ENCODE measurements at places on chromosomes 12 and 14.
A peak's percentile ranks its signal among the peaks of the same experiment; 100 is the strongest.

GRCh38 chr12:92703786-92704185 is 997 bp downstream of the PLEKHG7 start:
- DNase-seq: no peak

DNA sequence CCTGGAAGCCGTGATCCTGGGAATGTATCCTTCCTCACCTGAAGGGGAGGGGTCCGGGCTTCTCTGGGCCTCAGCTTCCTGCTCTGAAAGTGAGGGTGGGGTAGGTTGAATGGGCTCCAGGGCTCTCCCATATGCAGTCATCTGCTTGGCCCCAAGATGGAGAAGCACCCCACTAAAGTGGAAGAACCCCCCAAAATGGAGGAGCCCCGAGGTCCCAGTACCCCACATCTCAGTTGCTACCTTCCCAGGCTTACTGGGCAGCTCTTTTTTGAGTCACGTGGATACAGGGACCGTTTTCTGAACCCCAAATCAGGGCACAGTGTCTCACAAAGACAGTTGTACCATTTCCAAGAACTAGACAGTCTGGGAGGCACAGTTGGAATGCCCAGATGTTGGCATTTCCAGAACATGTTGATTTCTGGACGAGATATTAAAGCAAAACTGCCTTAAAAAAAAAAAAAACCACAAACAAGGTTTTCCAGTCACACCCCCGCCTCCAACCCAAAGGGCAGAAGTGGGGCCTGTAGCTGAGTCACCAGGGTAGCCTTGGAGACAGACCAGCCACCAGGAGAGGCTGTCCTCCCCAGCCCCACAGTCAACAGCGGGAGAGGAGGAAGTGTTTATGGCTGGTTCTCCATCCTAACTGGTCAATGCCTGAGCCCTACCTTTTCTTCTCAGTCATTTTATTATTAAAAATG is 12.1 kb downstream of the VASH1 start:
- DNase-seq: peak; percentile 90

GRCh38 chr12:82144505-82144904 is 213.7 kb downstream of the CCDC59 start:
- peak; percentile 6 for DNase-seq

DNA sequence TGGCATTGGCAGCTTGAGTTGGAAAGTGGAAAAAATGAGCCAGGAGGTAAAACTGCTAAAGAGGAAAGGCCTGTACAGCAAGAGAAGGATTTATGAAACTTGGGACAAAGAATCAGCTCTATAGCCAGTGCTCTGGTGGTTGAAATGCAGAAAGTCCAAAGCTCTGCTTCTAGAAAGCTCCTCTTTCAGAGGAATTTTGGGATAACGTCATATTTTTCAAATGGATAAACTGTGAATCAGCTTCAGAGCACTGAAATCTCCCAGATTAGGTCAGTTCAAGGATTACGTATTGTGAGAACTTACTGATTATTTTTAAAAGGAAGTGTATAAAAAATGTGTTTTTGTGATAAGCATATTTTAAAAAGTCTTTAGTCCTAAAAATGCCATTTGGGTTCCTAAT is 203.1 kb upstream of the CNOT2 start:
- no peak for DNase-seq

GRCh38 chr12:98274430-98275130 is 240.8 kb upstream of the TMPO start:
- no peak for DNase-seq

DNA sequence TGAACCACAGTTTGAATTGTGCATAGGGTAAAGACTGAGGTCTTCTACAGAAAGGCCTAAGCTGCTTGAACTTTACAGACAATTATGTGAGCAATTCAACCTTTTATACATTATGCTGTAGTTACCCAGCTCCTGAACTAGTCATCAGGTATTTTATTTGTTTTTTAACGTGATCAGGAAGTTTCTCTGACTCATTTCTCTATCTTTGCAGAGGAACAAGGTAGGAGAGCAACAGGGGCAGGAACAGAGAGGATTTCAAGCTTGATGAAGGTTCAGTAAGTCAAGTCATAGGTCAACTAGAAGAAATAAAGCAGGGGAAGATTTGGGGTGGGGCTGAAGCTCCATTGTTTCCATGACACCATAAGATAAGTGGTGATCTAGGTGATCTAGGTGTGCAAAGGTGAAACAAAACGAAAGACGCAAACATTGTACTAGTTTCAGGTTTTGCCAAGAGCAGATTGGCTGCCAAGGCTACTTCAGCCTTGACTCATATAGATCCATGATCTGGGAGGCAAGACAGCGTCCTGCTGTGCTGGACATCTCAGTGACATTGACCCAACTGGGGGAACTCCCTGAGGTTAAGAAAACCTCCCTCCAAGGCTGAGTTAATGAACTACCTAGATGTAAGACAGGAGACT is 198.1 kb downstream of the DAD1 start:
- no peak for DNase-seq

DNA sequence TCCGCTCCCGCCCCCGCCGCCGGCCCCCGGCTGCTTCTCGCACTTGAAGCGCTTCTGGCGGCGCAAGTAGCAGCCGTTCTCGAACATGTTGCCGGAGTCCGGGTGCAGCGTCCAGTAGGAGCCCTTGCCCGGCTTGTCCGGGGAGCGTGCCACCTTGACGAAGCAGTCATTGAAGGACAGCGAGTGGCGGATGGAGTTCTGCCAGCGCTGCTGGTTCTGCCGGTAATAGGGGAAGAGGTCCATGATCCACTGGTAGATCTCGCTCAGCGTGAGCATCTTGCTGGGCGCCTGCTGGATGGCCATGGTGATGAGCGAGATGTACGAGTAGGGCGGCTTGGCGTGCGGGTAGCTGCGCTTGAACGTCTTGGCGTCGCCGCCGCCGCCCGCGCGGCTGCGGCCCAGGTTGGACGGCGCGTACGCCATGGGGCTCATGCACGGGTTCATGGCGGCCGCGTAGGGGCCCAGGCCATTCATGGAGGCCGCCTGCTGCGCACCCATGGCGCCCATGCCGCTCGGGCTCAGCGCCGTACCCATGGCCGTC is 3.0 kb downstream of the FOXA1 start:
- no peak for DNase-seq

- no peak for DNase-seq
Measured at GRCh38 chr12:19430988-19431387, 8.3 kb upstream of the AEBP2 start.

DNA sequence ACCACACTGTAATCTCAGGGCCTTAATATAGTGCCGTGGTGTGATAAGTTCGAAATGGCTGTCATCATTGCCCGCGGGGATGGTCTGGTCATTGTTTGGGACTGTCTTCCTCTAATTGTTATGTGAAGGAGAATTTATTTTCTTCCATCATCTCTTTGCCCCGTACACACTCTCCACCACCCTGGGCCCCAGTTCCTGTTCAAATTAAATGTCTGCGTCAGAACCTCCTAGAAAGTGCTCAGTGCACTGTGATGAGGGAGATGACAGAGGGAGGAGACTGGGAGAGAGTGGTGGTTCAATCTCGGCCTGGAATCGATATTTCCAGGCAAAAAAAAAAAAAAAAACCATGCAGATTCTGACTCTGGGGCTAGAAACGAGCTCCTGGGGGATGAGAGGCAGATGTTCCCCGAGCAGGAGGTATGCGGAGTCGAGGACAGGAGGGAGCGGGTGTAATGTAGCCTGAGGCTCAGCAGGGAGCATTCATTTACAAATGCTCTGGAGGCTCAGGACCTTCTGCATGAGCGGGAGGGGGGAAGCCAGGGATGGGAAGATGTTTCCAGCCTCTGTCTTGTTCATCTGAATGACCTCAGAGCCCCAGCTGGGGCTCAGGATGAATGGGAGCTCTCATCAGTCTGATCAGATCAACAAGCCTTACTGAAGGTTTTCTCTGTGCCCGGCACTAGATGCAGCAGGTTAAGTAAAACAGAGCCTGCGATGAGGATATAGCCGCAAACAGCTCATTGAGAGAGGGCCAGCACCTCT is 219.5 kb downstream of the TBX5 start:
- DNase-seq: no peak

DNA sequence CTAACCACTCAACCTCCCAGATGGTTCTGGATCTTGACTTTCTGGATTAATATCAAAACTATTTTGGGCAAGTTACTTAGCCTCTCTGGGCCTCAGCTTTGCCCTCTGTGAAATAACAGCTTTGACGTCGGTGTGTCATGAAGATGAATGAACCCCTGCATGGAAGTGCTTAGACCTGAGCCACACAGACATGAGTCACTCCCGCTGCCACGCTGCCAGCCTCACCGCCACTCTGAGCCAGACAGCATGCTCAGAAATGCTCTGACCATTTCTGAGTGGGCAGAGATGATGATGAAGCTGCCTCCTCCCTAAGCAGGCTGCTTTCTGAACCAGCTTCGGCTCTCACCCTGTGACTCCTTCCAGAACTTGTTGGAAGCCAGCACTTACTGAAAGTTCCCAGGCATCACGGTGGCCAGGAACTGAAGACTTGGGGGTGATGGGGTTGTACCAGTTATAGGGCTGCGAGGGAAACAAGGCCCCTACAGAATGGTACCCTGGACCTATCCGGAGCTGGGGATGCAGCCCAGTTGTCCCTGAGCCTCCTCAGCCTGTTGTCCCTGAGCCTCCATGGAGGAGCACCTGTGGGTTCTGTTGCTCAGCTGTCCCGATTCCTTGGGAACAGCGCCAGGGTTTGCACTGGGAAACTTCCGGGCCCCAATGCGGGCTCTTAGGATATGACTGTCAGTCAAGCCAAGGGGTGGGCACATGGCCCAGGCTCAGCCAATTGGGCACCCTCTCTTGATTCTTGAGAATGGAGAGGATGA is 2.0 kb upstream of the CCDC197 start:
- DNase-seq: peak; percentile 68

DNA sequence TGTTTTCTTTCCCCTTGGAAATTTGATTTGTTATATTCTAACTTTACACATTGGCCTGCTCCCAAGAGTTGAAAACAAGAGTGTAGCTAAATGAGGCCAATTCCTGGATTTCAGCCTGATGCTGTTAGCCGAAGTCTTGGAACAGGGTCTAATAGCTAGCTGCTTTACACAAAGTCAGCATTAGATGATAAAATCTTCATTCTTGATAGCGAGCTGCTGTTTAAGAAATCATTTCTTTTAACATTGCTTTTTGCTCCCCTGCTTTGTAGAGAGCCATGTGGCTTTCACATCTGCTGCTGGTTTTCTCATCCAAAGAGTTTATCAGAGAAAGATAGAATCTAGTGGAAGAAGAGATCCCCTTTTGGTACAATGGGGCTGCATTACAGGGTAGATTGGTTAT is 22.3 kb downstream of the FBXW8 start:
- DNase-seq: no peak

GRCh38 chr14:104968153-104968527 is 10.0 kb downstream of the AHNAK2 start:
- no peak for DNase-seq

GRCh38 chr12:29110506-29111442 is 38.3 kb upstream of the FAR2 start:
- DNase-seq: no peak

DNA sequence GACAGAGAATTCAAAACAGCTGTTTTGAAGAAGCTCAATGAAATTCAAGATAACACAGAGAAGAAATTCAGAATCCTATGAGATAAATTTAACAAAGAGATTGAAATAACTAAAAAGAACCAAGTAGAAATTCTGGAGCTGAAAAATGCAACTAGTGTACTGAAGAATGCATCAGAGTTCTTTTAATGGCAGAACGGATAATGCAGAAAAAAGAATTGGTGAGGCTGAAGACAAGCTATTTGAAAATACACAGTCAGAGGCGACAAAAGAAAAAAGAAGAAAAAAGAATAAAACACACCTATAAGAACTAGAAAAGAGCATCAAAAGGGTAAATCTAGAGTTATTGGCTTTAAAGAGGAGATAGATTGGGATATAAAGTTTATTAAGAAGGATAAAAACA is 103.3 kb downstream of the INSM2 start:
- no peak for DNase-seq

DNA sequence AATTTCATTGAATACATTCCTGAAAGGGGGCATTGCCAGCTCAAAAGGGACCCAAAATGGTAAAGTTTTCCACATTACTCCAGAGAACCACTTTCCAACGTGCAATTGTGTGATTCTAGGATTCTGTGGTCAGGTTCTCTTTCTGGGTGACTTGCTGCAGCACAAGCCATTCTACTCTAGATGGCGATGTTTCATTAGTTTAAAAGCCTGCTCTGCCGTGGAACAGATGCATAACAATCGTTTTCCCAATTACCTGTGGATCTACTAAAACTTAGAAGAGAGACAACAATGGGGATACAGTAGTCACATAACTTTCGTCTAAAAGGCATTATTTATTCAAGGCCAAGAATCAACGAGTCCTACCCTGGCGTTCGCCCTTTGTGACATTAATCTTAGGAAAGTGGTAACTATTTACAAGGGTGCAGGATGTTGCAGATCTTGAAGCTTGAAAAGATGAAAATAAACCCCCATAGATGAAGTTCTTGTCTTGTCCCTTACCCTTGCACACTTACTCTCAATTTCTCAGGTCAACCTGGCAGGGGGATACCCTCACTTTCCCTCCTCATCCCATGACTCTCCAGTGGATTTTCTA is 400.9 kb downstream of the SNAPC1 start:
- DNase-seq: peak; percentile 53

DNA sequence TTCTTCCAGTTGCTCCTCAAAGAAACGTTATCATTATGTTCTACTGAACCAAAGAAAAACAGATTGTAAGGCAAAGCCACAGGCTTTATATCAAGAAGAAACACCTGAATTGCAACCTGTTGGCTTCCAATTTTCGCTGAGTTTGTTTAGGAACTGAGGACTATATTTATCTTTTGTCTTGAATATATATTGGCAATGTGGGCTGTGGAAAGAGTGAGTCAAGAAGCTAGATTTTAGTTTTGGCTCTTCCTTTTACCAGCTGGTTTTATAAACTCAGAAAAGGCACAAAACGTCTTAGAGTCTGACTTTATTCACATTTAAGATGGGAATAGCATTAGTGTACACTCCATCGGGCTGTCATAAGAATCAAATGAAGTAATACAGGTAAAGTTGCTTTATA is 10.4 kb upstream of the PTHLH start:
- no peak for DNase-seq

- no peak for DNase-seq
Measured at GRCh38 chr14:61690982-61691381, 4.3 kb upstream of the HIF1A start.

- no peak for DNase-seq
Measured at GRCh38 chr12:122089077-122089476, 10.5 kb downstream of the MLXIP start.

DNA sequence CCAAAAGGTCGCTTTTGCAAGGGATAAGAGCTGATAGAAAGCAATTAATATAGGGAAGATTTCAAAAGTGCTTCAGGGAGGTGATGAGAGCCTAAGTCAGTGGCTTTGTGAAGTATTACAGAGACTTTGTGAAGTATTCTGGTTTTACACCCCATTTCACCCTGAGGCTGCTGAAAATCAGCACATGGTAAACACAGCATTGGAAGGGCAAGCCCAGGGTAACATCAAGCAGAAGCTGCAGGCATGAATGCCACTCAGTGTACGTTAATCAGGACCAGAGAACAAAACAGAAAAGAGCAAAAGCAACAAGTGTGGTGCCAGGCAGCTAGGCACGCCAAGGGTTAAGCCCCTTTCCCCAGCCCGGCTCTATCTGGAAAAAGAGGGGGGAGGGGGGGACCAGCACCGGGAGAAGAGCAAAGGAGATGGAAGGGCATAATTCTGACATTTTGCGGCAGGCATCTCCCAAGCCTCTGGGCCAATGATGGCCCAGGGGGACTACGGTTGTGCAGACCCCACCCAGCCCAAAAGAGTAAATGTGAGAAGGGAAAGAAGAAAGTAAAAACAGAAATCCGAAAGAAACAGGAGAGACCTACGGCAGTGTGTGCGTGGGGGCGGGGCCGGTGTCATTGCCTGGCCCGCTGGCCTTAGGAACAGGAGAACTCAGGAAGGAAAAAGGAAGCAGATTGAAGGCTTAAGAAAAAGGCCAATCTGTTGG is 58.9 kb downstream of the DHRS2 start:
- no peak for DNase-seq

GRCh38 chr14:51546099-51546498 is 105.6 kb upstream of the FRMD6 start:
- no peak for DNase-seq
